ENCODE measurements at places on chromosomes 2 and 18.
A peak's percentile ranks its signal among the peaks of the same experiment; 100 is the strongest.

DNA sequence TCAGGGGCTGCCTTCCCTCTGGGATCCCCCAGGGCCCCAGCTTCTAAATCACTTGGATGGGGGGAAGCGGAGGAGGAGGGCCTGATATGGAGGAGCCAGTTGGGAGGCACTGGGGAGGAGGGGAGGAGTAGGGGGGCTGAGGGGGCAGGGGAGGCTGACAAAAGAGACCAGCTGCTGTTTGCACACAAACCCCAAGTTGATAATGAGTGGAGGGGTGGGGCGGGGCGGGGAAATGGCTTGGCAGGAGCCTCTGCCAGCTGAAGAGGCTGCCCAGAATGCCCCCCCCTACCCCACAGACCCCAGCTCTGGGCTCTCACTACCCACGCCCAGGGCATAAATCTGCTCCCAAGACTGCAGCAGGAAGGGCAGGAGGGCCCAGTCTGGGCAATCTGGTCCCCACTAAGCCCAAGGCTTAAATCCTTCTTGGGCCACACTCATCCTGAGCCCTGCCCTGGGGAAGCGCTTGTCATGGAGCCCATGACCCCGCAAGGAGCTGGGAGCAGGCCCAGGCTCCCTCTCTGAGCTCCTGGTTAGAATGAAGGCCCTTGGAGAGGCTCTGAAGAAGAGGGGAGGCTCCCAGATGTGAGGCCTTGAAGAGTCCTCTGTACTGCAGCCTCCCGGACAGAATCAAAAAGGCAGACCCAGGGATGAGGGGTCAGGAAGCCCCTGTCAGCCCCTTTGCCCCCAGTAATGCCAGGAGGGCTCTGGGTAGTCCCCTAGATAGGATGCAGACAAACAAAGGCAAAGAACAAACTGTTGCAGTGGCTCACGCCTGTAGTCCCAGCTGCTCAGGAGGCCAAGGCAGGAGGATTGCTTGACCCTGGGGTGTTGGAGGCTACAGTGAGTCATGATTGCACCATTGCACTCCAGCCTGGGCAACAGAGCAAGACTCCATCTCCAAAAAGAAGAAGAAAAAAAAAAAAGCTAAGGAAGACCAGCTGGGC, 24.8 kb upstream of the PTMA start:
- DNase-seq = peak; percentile 53

DNA sequence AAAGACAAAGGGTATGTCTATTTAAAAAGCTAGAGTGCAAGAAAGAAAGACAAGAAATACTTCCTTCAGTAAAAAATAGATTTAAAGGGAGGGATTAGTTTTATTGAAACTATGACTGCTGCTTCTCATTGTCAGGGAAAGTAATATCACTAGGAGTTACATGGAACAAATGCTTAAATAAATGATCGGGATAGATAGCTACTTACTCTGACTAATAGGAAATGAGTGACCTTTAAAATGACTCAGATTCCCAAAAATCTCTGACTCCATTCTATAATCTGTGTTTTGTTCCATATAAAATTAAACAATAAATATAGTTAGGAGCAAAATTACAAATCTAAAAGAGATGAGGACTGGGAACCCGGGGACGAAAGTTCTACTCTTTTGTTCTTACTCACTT, 669.3 kb downstream of the NR4A2 start:
- no peak for DNase-seq

DNA sequence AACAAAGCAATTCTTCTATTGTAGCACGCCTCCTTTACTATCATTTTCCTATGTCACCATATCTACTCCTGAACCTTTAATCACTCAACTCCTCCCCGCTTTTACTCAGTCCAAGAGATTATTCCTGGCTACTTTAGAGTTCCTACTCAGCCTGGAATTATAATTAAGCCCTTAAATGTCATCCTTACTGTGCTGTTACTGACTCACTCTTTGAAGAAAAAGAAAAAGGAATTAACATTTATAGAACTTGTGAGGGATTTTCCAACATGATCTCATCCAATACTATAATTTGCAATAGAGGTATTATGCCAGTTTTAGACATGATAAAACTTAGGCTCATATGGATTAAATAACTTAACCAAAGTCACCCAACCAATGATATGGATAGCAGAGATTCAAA, 61.7 kb downstream of the CCDC88A start:
- no peak for DNase-seq

GRCh38 chr18:37033419-37033818, 204.5 kb downstream of the KIAA1328 start:
- DNase-seq = no peak

- peak; percentile 39 for DNase-seq
Observed at GRCh38 chr18:47175283-47175897, 774 bp downstream of the IER3IP1 start.

GRCh38 chr2:214410918-214411554, at the start of gene VWC2L:
Gene VWC2L, plus strand, starts transcription at chr2:214411054. Its CDS starts 3,140 bp downstream, at chr2:214414194.
- peak; percentile 32 for DNase-seq

- DNase-seq = no peak
Observed at GRCh38 chr18:58806826-58807714, 57.6 kb upstream of the ZNF532 start.
